ENCODE measurements at places on chromosomes 12 and 14. TPM values are rescaled to one million over a fixed set of nuclear protein-coding genes. Genes with fewer than 3 reads are reported as not detected.

POTEG gene
- total RNA-seq = not detected

LBHD2 gene
- not detected for total RNA-seq

EIF5 gene
- total RNA-seq = 196 TPM

FAIM2 gene
- 2.1 TPM for total RNA-seq

ENDOU gene
- not detected for total RNA-seq

DDX47 gene
- total RNA-seq = 75.3 TPM

NAV3 gene
- total RNA-seq = not detected

PRPH gene
- total RNA-seq = not detected

TEAD4 gene
- total RNA-seq = 3.2 TPM

HIP1R gene
- total RNA-seq = 19.3 TPM

COX8C gene
- total RNA-seq = not detected

NOVA1 gene
- not detected for total RNA-seq

CLEC1B gene
- total RNA-seq = not detected

RIN3 gene
- 18.8 TPM for total RNA-seq

GRCh38 chr12:65403188-65403587 lies 124.7 kb downstream of the MSRB3 start:
- no peak for DNase-seq

- no peak for DNase-seq
Observed at GRCh38 chr12:28603239-28603638, 413.0 kb downstream of the CCDC91 start.

GRCh38 chr12:19196959-19197630 lies 67.6 kb downstream of the PLEKHA5 start:
- DNase-seq = no peak

DNA sequence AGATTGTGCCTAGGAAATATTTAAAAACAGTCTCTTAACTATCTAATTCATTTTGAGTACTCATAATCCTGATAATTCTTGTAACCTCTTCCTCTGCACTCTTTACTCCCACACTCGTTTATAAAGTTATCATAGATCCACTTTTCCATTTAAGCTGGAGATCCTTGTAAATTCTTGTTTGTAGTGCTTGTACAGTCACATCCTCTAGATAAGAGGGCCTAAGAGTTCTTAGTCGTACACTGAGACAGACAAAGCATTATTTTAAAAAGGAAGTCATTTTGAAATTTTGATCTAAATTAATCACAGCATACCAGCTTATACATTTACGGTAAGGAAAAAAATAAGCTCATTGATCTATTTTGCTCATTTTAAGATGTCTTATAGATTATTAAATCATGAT lies 42.5 kb downstream of the LMO3 start:
- no peak for DNase-seq

GRCh38 chr12:68884251-68884650 lies 48.7 kb downstream of the CPM start:
- no peak for DNase-seq

- DNase-seq = no peak
Observed at GRCh38 chr12:75270157-75270556, 60.0 kb downstream of the CAPS2 start.

- DNase-seq = peak; percentile 40
Observed at GRCh38 chr12:11657511-11657910, 8.0 kb downstream of the ETV6 start.

- peak; percentile 36 for DNase-seq
Observed at GRCh38 chr12:1830981-1831963, 10.9 kb downstream of the LRTM2 start.

DNA sequence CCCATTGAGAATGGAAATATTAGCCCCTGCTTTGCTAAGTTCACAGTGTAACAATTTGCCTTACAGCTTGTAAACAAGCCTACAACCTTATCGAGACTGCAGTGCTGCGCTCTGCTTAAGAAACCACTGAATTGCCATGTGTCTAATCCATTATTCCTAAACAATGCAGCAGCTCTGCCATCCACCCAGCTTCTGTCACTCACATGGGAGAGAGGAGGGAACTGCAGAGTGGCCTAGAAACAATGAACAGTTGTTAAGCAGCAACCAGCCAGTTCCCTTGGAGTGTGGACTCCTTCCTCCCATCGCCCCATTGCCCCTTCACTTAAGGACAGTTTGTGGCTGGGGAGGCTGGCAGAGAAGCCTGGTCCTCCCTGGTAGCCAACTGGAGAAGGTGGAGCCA lies 42.9 kb downstream of the TESPA1 start:
- DNase-seq = no peak

GRCh38 chr12:83904175-83904574 lies 1008.4 kb downstream of the SLC6A15 start:
- DNase-seq = no peak

DNA sequence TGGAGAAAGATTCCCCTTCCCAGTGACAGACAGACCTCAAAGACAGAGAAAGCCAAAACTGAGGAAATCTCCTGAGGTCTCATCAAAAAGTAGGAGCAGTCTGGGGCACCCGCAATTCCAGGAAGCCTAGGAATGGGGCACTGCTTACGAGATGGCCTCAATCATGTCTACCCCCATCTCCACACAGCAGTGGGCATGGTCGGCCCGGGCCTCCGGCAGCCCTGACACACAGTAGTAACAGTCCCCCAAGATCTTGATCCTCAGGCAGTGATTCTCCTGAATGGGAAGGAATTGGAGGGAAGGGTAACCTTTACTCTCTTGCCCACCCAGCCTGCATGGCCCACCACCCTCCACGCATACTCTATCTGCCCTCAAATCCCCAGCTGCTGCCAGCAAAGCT lies 11.9 kb downstream of the ADCY6 start:
- no peak for DNase-seq

DNA sequence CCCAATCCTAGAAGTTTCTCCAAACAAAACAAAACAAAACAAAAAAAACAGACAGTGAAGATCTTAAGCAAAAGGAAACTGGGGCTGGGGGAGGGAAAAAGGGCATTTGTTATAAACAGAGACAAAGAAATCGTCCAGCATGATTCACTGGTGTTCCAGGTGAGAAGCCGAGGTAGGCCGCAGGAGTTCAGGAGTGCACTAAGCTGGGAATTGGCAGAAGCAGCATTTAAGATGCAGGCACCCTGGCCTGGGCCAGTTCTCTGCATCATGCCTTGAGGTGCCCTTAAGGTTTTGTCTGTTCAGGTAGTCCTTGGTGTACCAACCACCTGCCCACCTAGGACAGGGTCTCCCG lies 11.2 kb downstream of the TBX3 start:
- DNase-seq = no peak

- DNase-seq = no peak
Observed at GRCh38 chr12:11749943-11750690, 100.6 kb downstream of the ETV6 start.

DNA sequence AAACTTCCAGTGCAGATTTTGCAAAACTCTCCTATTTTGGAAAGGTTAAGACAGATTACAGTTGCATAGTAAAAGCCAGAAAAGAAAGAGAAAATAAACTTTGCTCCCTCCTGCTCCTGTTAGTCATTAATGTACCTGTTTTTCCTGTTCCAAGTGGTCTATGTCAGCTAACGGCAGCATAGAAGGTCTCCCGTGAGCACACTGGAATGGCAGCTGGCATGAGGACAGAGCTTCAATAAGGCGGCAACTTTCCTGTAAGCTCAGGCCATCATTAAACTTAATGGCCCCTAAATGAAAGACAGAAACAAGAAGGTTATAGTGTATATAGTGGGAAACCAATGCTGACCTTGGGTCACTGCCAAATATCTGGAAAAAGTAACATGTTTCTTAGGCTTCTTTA lies 16.0 kb downstream of the EIF2B2 start:
- no peak for DNase-seq

Data from activated CD4-positive, alpha-beta memory T cell treated with anti-CD3 and anti-CD28 coated beads for 36 hours (primary cell).